ENCODE measurements at places on chromosomes 5 and 9.

- no peak for DNase-seq
Observed at GRCh38 chr9:136695955-136696354, 8.7 kb upstream of the AGPAT2 start.

DNA sequence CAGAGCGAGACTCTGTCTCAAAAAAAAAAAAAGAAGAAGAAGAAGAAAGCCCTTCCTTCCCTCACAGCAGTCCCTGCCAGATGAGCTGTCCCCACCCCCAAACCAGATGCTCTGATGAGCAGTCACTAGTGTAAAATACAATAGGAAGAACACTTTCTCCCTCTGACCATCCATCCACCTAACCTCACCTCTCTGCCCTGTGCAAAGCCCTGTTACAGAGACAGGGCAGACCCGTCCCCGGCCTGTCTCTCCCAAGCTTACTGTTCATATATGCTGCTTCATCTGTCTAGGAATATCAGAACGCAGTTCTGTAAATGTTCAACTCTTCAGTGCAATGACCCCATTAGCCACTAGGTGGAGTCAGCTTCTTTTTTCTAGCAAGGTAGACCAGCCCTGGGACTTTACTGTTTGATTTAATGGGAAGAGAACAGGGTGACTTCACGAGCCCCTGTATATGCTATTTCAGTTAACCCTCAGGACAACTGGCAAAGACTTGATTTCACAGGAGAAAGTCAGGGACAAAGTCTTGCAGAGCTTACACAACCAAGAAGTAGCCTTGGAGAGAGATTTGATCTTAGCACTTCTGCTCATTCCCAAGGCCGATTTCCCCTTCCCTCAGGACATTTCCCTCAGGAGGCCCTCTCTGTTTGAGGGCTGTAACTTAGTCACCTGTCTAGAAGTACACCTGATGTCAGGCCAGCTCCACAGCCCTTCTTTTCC is 14.9 kb upstream of the FGFR4 start:
- DNase-seq: peak; percentile 81

DNA sequence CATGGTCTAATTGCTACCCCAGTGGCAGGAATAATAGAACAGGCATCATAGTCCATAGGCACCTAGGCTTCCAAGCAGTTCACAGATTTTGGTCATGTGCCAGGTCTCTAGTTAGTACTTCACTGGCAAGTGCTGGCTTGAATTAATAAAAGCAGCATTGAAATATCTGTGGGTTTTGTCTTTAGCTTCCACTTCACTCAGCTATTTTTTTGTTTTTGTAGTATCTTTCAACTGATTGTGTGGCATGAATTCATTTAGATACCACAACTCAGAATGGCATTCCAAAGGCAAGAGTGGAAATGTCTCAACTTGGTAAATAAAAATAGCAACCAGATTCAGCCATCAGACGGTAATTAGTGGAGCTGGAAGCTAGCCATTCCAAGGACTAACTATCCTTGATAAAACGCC is 27.9 kb upstream of the ITGA2 start:
- DNase-seq: no peak

DNA sequence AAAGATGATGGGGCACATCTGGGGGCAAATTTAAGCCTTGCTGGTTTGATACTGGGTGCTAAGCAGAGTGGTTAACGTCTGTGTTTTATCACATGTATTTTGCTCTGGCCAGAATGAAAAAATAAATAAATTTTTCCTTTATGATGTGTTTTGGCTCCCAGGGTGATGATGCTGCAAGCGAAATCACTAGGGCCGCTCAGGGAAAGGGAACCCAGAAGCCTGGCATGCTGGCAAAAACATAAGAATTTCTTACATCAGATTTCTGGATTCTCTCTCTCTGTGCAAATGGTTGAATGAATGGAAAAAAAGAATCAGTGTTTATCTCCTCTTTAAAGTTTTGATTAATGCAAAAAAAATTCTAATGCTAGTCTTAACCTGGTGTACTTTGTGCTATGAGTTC is 1975.2 kb upstream of the C9orf72 start:
- DNase-seq: no peak

DNA sequence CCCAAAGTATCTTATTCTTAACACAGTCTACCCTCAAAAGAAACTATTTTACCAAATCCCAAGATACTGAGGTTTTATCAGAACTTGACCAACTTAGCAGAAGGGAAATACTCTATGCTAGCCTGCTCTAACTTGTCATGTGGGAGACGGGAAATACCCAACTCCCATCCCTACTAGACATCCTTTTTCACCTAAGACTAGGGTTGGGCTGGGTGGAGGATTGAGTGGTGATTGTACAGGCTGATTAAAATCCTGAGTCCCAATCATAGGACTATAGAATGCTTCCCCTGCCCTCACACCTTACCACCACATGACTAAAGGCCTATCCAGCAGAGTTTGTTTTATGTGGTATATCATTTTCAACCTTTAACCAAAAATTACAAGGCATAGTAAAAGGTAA is 786.5 kb downstream of the TAF11L14 start:
- no peak for DNase-seq
